ENCODE measurements at places on chromosomes 2 and 18.

GRCh38 chr18:61856678-61857077, 36.1 kb downstream of the RNF152 start:
- no peak for DNase-seq

DNA sequence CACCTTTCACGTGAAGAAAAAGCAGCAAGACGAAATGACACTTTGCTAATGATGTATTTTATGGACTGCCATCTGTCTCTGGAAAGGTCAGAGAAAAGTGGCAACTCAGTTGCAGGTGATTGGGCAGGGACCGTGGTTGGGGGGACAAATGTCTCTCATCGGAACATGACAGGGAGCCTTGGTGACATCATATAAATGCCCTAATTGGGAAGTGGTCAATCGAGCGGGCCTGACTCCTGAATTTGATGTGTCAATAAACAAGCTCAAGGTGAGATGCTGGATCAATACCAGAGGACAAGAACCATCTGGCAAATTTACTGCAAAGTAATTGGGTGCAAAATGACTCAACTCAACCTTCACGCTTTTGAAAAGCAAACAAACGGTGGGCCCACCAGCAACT, 151.9 kb upstream of the SKOR2 start:
- no peak for DNase-seq

DNA sequence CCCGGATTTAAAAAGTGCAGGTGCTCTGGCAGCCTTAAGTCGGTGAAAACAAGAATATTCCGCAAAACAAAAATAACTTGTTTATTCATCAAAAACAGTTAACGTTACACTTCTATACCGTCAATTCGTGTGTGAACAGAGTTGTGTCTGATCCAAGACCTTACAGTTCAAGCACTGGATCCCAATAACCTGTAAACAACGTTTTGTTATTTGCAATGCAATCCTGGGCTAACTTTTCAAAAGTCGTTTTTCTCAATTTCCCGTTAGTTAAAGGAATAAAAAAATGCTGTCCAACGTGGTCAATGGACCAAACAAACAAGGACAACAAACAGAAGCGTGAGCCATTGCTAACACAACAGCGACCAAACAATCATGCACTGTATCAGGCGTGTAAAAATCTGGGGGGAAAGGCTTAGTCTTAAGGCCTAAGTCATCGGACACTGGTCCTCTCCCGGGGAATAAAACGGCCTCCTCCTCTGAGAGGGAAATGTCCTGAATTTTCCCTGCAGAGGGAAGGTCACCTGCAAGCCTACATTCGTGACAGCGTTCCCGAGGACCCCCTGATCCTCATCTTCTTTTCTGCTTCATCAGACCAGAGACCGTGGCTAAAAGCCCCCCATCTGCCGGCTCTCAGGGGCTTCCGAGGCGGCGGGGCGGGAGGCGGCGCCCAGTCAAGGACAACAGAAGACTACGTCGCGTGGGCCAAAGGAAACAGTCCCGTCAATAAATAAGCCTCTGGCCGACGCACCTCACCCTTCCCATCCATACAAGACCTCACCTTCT, 490 bp downstream of the NDUFS1 start:
- DNase-seq: no peak

GRCh38 chr2:241146286-241146685, 3.0 kb downstream of the PASK start:
- DNase-seq: no peak

DNA sequence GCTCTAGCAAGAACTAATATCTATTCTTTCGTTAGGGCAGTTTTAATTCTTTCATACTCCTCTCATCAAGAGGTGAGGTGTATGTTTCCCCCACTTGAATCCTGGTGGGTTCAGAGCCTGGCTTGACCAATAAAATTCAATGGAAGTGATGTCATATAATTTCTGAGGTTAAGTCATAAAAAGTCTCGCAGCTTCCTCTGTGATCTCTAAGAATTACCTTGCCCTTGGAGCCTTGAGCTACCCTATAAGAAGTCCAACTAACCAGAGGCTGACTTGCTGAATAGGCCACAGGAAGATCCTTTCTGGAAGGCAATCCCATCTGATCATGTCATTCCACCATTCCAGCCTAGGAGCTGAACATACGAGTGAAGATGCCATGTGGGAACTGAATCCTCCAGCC, 26.1 kb upstream of the INO80D start:
- DNase-seq: no peak

GRCh38 chr2:106107509-106108131, 86.5 kb downstream of the UXS1 start:
- no peak for DNase-seq

DNA sequence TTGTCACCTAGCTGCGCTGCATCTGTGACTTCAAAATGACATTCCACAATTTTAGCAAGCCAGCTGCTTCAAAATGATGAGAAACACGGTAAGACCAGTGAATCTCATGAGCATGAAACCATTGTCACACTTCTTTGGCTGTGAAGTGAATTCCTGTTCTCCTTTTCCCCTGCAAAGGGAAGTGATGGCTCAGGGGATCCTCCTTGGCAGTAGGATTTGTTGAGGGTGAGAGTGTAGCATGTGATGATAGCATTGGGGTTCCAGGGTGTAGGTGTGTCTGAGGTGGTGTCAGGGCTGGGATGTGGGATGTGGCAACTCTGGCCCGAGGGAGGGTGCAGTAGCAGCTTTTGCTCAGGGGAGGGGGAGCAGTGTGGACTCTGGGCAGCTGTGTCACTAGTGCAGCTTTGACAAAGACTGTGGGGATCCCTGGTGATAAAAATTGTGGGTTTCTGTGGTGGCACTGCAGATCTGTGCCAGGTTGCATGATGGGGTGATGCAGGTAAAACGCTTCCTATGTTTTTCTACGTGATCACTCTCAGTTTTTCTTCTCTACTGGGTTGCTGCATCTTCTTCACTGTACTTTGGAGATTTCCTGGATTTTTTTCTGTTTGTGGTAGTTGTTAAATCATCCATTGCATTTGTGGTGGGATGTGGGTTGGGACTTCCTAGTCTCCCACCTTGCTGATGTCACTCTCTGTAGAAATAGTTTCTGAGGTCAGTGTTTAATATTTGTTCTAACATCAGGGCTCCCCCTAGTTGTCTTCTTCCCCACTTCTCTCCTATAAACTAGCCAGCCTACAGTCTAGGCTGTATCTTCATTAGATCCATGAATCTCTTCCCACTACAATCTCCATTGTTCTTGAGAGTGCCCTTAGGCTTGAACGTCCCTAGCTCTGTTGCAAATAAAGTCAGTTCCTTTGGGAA, 107.0 kb downstream of the ACTR3 start:
- no peak for DNase-seq

DNA sequence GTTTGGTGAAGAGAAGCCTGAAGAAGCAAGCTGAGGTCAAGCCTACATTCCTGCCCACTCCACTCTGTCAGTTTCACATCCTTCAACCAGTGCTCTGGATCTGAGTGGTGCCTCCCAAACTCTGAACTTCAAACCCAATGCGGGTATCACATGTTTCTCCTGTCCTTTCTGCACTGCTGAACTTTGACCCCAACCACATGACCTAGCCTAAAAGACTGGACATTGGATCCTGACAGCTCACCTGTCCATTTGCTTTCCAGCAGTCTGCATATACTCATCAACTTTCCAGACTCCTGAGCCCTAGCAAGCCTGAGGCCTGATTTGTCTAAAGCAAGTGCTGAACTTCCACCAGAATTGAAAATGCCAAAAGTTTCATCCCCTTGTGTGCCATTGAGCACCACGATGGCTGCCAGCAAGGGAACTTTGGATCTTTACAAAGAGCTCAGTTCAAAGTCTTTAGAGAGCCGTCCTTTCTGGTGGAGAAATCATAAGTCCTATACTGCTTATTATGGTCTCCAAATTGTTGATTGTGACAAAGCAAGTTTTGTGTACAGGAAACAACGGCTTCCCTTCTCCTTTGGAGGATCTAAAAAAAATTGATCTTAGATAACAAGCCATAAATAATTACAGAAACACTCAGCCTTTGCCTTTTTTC, 37.6 kb upstream of the ITGA6 start:
- no peak for DNase-seq

GRCh38 chr2:26846334-26847306, 1.3 kb upstream of the DPYSL5 start:
- DNase-seq: peak; percentile 48

GRCh38 chr2:165833156-165833555, 39.1 kb upstream of the GALNT3 start:
- no peak for DNase-seq

DNA sequence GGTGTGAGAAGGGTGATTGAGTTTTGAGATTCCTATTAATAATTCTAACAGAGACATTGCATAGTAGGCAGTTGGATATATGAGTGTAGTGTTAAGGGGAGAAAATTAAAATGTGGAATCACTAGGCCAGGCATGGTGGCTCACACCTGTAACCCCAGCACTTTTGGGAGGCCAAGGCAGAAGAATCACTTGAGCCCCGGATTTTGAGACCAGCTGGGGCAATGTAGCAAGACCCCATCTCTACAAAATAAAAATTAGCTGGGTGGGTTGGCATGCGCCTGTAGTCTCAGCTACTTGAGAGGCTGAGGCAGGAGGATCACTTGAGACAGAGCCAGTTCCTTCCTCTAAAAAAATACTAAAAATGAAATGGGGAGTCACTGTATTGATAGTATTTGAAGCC, 150.6 kb downstream of the MCFD2 start:
- no peak for DNase-seq

DNA sequence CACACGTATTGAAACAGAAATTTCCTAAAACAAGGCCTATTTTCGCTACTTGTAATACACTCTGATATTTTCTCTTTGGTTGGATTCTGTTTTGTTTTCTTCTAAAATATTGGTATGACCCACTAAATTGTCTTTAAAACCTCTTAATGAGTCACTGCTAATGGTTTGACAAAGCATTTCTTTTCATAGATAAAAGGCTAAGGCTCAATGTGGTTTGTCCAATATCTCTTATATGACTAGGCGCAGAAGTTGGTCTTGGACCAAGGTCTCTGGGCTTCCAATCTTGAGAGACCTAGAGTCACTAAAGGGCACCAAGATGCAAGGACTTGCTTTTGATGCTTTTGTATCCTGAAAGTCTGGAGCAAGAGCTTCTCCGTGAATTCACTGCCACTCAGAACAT, 498.2 kb upstream of the TCF4 start:
- DNase-seq: no peak

- DNase-seq: no peak
Observed at GRCh38 chr18:27049969-27050368, 135.1 kb downstream of the CHST9 start.

- DNase-seq: no peak
Observed at GRCh38 chr2:190970873-190971506, 43.0 kb downstream of the STAT1 start.

DNA sequence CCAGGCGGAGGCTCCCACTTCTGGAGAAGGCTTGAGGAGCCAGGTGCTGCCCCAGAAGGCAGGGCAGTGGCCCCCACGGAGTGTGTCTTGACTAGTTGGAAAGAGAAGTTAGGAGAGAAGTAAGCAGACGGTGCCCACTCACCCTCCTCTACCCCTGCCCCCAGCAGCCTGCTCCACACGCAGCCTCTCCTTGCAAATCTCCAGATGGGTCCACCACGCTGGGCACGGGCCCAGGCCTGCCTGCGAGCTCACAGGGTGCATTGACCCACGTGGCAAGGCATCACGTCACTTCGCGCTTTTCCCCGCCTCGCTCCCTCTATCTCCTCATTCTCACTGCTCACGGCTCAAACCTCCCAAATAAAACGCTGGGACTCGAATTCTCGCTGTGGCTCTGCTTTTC, 71.8 kb upstream of the RAB12 start:
- DNase-seq: no peak

GRCh38 chr2:96254571-96254970, 11.2 kb downstream of the TMEM127 start:
- DNase-seq: no peak

GRCh38 chr2:160294339-160294803, 94.3 kb upstream of the ITGB6 start:
- peak; percentile 67 for DNase-seq

DNA sequence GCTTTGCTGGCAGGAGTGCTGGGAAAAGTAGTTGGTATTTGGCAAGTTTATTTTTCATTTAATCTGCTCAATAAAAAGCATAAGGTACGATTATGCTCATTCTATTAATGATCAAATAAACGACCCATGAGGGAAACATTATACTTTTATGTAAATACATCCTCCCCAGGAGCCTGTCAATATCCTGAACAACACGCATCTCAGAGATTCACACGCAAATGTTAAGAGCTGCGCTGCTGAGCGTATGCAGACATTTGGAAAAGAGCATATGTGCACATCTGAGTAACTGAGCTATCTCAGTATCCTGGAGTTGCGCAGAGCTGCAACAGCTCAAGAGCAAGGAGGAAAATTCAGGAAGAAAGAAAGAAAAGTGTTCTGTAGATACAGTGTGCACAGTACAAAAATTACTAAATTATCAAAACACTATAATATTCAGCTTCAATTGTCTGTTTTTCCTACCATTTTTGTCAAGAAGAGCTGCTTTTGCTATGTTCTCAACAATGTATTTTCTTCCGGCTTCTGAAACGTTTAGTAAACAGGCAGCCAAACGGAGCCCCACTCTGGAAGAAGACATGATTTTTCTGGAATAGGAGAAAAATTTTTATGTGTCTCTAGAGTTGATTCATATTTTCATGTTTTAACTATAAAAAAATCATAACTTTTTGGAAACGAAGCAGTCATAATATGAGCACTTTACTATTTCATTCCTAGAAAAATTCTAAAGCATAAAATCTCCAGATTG, 2.4 kb downstream of the FTCDNL1 start:
- no peak for DNase-seq

GRCh38 chr2:32553829-32554432, 73.9 kb upstream of the TTC27 start:
- no peak for DNase-seq

DNA sequence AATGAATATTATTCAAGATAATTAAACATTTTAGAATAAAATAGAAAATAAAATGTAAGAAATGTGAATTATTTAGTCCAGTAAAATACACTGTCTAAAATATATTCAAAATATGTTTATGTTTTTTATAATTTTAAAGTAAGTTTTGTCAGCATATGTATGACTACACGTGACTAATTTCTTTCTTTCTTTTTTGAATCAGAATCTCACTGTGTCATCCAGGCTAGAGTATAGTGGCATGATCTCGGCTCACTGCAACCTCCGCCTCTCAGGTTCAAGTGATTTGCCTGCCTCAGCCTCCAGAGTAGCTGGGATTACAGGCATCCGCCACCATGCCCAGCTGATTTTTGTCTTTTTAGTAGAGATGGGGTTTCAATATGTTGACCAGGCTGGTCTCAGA, 19.1 kb upstream of the INO80D start:
- no peak for DNase-seq

- DNase-seq: no peak
Observed at GRCh38 chr2:46439582-46439981, 39.8 kb upstream of the TMEM247 start.

- DNase-seq: no peak
Observed at GRCh38 chr2:53202063-53202462, 565.5 kb upstream of the CHAC2 start.

GRCh38 chr2:220181165-220181564, 553.7 kb downstream of the SLC4A3 start:
- DNase-seq: no peak

DNA sequence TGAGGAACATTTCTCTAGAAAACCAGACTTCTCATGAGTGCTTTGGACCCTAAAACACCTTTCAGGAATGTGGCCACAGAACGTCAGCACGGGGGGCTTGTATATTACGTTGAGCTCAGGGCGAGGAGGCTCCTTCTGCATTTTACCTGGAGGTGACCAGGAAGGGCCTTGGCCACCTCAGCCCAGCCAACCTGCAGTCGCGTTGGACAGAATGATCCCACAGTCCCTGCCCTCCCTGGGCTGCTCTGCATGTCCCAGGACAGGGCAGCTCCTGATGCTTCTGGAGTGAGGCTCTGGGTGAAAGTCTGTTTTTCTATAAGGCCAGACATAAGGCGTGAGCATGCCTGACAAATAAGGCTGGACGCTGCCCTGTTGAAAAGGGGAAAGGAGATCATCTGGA, 121.9 kb downstream of the NDUFA10 start:
- no peak for DNase-seq
